ENCODE measurements at places on chromosomes 16 and 17. TPM values are rescaled to one million over a fixed set of nuclear protein-coding genes. Genes with fewer than 3 reads are reported as not detected.

DNA sequence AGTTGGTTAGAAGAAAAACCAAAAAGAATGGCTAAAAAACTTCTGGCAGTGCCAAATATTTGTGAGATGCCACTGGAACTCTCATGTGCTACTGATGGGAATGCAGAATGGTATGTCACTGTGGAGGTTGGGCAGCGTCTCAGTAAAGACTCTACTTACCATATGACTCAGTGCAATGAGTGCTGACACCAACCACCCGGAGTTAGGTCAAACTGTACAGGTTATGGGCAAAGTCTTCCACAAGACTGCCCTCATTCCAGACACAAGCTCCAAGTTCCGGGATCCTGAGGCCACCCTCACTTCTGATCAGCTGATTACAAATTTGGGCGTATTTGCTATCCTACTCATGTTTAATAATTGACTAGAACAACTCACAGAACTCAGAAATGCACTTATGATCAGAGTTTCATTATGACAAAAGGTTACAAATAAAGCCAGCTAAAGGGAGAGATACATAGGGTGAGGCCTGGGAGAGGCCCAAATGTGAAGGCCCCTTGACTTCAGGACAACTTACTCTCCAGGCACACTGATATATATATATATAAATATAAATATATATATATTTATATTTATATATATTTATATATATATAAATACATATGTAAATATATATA, 114.9 kb downstream of the TRIM37 start:
- DNase-seq = no peak

GRCh38 chr17:16419074-16419928, 3.9 kb downstream of the TRPV2 start:
- peak; percentile 78 for DNase-seq

DNA sequence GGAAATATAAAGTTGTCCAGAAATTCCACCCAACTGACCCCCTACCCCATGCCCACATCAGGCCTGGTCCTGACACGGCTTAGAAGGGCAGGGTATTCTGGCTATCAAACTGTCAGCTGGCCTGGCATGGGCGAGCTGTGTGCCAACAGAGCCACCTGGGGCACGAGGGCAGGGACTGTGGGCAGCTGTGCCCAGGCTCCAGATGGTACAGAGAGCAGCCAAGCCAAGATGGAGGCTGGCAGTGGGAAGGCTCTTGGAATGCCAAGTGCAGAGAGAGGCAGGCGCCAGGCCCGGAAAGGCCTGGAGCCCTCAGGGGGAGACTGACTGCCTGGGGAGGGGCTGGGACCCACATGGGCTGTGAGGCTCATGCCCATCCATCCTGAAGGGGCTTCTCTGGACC, 24.3 kb upstream of the PHF12 start:
- no peak for DNase-seq

DNA sequence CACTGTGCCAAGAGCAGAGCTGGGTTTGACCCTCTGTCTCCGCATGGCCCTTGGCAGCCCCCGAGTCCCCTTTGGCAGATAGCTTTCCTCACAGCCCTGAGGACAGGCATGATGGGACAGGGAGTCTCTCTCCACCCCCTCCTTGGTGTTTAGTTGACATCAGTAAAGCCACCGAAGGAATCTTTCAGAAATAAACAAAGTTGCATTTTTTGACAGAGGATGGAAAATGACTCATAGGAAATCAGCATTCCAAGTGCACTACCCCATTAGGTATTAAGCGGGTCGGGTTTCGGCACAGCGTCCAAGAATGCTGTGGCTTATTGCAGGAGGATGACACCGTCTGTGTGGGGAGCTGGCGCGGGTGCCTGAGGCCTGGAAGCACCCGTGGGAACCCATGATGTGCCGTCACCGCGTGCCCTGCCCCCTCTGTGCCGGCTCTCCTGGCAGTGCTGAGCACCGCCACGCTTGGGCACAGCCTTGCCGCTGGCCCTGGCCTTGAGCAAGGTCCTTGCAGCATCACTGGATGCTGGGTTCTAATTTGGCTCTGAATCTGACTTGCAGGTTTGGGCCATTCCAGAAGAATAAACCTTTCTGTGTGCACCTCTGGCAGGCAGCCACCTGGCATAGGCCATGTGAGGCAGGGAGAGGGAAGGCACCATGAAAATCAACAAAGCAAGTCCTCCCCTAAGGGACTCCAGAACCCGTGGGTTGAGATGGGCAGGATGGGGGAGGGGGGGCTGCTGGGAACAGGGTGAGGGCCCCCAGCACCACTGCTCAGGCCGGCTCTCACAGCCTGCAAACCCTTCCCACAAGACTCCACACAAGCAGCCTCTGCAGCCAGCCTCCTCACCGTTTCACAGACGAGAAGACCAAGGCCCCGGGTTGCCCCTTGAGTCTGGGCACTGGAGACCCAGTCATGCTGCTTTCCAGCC, 50.5 kb upstream of the ZNF469 start:
- no peak for DNase-seq

- no peak for DNase-seq
Measured at GRCh38 chr17:7109461-7110322, 4.9 kb downstream of the ASGR2 start.

GRCh38 chr17:67422897-67423296, 45.8 kb downstream of the PITPNC1 start:
- no peak for DNase-seq

DNA sequence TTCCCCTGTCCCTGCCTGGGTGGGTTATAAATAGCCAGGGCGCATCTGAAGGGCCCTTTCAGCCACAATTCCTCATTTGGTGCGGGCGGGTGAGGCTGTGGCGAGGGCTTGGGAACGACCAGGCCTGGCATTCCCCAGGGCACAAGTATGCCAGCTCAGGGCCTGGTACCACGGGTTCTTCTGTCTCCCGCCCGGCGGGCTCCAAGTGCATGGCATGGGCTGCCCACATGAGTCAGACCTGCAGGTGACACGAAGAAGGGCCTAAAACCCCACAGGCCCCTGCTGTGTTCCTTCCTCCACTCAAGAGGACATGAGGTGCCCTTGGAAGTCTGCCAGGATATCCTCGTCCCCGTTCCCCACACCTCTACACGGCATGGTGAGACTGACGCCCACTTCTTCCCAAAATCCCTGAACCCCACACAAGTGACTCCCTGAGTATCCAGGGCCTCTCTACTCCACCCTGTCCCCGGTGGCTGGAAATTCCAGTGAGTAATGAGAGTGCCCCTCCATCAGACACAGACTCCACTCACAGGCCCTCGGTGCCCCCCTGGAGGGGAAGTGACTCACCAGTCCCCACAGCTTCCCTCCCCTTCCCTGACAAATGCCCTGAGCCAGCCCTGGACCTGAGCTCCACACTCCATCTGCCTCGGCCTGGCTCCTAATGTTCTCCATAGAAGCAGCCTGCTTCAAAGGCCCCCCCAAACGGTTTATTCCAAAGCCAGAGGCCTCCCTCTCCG, 68.8 kb downstream of the ABR start:
- peak; percentile 65 for DNase-seq

DNA sequence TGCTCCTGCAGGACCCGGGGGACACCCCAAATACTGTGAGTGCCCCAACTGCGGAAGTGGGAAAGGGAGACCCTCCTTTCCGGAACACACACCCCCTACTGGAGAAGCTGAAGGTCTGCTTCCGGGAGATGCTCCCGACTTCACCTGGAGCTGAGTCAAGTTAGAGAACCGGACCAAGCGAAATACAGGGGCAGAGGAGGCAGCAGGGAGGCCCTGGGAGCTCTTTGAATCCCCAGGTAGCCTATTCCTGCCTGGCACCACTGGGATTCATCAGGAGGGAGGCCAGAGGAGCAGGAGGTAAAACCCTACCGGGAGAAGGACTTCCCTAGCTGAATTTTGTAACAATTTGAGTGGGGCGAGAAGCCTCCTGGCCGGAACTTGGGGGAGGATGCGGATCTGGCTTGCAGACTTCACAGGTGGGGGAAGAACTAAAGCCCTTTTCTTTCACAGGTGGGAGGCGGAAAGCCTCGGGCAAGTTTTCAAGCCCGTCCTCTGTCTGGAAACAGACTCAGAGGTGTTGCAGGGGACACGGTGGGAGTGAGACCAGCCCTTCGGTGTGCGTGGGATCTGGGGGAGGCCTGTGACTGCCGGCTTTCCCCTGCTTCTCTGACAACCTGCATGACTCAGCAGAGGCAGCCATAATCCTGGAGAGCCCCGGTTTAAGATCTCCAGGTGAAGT, 22.4 kb upstream of the TEKT1 start:
- DNase-seq = no peak

DNA sequence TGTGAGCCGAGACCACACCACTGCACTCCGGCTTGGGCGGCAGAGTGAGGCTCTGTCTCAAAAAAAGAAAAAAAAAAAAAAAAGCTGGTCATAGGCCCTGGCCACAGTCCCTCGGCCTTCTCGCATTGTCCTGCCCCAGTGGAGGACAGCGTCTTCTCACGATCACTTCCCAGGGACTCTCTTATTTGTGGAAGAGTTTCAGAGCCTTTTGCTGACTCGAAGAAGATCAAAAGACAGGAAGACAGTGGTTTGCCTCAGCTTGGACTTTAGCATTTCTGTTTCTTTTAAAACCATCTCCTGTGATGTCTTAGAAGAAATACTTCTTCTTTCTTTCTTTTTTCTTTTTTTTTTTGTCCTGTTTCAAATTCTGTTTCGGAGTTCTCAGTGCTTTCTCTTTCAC, 210.0 kb downstream of the FTO start:
- DNase-seq = no peak

DNA sequence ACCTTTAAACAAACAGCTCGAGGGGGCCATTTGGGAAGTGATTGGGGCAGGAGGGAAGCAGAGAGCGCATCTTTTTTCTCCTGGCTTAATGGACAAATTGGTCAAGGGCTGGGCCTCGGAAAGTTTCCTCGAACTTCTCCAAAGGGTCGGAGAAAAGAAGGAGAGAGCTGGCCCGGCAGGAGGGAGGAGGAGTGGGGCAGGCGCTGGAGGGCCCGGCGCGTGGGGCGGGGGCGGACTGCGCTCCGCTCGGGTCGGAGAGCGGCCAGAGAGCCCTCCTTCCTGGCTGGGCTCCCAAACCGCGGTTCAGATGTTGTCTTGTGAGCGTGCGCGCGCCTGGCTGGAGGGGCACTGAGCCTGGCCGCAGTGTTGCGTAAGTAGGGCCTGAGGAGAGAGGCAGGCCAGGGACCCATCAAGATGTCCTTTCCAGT, 1.2 kb downstream of the MMP2 start:
- DNase-seq = peak; percentile 84

DNA sequence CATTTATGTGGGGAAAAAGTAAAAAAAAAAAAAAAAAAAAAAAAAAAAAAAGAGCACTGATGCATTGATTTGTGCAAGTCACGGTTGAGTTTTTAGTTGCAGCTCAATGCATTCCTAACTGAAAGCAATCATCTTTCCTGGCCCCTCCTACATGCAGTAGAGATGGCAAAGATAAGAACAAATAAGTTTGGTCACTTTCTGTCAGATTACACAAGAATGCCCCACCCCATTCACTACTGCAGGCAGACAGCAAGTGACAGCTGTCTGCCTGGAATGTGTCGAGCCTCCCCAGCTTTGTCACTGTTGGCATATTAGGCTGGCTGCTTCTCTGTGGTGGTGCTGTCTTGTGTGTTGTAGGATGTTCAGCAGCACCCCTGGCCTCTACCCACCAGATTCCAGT, 243.5 kb downstream of the FOXL1 start:
- no peak for DNase-seq

- no peak for DNase-seq
Measured at GRCh38 chr17:46139432-46140210, 53.6 kb downstream of the KANSL1 start.

- DNase-seq = peak; percentile 85
Measured at GRCh38 chr17:72121164-72122009, 567 bp downstream of the SOX9 start.

DNA sequence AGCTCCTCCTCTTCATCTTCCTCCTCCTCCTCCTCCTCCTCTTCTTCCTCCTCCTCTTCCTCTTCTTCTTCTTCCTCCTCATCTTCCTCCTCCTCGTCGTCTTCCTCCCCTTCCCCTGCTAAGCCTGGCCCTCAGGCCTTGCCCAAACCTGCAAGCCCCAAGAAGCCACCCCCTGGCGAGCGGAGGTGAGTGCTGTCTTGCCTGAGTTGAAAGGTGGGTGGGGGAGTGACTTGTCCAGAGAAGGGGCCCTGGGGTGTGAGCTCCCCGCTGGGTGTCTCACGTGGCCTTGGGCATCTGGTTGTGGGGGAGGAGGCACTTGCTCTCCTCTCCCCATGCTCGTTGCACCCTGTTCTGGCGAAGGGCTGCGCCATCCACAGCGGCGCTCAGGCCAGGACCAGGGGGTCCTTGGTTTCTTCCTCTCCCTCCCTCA, 8.0 kb downstream of the ELOB start:
- no peak for DNase-seq

- no peak for DNase-seq
Measured at GRCh38 chr17:10050597-10051101, 145.6 kb upstream of the RCVRN start.

GRCh38 chr17:59627770-59628171, 8.1 kb downstream of the CLTC start:
- no peak for DNase-seq

DNA sequence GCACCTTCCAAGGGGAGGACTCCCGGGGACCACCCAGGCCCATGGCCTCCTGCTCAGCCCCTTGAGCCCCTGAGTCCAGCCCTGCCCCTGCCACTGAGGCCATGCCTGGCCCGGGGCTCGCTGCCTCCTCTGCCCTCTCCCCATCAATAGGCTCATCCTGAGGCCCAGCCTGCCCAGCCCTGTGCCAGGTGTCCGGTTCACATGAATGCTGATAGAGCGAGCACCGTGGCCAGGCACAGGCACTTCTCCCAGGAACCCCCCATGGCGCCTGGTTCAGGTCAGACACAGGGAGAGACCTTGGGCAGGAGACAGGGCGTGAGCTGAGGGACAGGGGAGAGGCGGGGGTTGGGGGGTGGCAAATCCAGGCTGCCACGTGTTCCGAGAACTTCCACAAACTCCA, 2.8 kb upstream of the PVALEF start:
- DNase-seq = no peak

GRCh38 chr17:82047914-82048570, 3.6 kb downstream of the RFNG start:
- no peak for DNase-seq

DNA sequence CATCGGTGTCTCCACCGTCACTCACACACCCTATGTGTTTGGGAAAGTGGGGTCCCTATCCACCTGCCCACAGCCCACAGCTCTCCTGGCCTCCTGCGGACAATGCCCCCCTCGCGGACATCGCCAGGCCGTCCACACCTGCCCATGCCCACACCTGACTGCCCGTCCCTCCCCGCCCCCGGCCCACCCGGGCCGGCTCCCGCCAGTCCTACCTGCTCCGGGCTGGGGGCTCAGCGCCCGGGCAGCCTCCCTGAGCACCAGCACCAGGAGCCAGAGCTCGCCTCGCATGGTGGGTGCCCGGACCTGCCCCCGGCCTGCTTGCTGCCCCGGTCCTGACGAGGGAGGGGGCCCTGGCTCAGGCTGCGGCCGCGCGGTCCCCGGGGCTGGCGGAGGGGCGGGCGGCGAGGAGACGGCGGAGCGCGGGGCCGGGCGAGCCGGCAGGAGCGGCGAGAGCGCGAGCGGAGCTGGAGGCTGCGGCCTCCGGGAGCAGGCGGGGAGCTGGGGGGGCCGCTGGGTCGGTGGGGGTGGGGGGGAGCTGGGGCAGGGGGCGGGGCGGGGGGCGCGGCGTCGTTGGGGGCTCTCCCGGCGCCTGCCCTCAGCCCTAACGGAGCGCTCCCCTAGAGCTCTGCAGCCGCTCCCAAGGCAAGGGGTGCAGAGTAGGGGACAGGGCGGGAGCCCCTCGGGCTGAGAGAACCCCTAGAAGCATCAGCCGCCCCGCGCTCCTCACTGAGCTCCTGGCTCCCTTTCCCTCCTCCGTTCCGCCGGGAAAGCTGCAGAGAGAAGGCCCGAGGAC, at the start of gene PLXDC1:
PLXDC1 (minus strand) TSS at position 488 of the 793 bp plus-strand sequence; CDS start at position 288, 200 bp downstream.
- DNase-seq = peak; percentile 79

Gene CTRL
- 1.3 TPM for polyA plus RNA-seq

Gene ARHGDIA
- 385 TPM for polyA plus RNA-seq

Gene ATAD5
- 0.75 TPM for polyA plus RNA-seq

Gene MT1A
- polyA plus RNA-seq = 3.5 TPM

Gene HNF1B
- not detected for polyA plus RNA-seq

Gene NPIPB9
- 0.84 TPM for polyA plus RNA-seq

Gene AARSD1
- 52.0 TPM for polyA plus RNA-seq

All from SK-N-SH (cell line).